T-helper 2 cell (primary cell): ENCODE measurements at places on chromosomes 12 and 14.
A peak's percentile ranks its signal among the peaks of the same experiment; 100 is the strongest.

DNA sequence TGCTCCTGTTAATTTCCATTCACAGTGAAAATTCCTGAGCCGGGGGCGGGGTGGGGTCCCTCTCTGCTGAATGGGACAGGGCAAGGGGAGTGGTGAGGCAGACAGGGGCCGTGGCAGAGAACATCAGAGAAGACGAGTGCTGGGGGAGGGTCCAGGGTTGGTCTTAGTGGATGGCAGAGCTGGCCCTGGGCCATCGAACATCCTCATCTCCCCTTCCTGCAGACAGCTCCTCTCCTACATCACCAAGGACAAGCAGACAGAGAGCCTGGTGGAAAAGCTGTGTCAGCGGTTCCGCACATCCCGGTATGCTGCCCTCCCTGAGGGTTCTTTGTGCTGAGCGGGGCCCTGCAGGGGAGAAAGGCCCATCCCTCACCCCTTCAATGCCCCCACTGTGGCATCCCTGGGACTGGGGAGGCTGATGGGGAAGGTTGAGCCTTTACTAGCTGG is 5.0 kb upstream of the GAPDH start:
- DNase-seq, result no peak

DNA sequence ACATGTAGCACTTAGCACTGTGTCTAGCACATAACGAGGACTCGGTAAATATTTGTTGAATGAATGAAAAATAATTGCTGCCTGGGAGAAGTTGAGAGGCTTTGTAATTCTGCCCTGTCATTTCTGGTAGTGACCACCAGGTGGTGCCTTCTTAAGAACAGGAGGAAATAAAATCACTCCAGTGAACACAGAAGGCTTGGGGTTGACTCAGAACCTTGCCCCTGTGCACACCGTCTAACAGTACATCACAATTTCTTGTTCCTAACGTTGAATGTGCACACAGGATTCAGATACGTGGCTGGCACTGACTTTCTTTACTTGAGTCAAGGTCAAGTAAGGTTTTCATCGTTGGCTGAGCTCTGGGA is 91.8 kb downstream of the RGS6 start:
- DNase-seq, result peak; percentile 91

DNA sequence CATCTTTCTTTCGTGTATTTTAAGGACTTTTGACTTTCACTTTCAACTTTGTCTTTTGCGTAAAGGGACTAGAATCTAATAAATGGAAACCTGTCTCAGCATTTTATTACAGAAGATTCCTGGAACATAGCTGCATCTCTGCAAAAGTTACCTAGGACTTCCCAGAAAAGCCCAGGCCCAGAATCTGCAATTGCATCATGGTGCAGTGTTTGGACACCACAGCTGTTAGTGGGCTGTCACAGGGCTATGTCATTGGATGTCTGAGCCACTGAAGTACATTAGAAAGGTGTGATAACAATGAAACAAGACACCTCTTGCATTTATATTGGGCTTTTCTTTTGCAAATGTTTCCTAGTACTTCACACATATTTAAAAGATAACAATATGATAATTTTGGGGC is 199.9 kb upstream of the IGF1 start:
- DNase-seq, result no peak

DNA sequence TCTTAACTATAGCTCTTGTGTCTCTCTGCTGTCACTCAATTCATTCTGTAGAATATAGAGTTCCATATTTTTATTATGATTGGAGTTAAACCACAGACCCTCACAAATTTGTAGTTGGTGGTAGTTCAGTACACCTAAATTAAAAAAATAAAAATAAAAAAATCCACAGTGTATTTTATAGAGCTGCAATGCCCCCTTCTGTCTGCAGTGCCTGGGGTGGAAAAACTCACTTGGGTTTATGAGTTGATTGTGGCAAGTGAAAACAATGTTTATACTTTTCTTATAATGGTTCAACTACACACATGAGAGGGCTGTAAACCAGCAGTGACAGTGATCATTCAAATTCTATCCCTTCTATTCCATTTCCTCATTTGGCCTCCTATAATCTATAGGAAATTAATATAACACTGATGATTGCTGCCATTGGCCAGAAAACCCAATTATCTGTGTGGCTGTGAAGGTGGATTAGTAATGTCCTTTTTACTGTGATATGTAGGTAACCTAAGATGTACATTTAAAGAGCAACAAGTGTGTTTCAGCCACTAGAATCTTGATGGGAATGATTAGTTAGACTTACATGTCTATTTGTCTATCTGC is 166.9 kb upstream of the LRIG3 start:
- no peak for DNase-seq

GRCh38 chr12:76018672-76019071 is 12.9 kb downstream of the PHLDA1 start:
- no peak for DNase-seq

DNA sequence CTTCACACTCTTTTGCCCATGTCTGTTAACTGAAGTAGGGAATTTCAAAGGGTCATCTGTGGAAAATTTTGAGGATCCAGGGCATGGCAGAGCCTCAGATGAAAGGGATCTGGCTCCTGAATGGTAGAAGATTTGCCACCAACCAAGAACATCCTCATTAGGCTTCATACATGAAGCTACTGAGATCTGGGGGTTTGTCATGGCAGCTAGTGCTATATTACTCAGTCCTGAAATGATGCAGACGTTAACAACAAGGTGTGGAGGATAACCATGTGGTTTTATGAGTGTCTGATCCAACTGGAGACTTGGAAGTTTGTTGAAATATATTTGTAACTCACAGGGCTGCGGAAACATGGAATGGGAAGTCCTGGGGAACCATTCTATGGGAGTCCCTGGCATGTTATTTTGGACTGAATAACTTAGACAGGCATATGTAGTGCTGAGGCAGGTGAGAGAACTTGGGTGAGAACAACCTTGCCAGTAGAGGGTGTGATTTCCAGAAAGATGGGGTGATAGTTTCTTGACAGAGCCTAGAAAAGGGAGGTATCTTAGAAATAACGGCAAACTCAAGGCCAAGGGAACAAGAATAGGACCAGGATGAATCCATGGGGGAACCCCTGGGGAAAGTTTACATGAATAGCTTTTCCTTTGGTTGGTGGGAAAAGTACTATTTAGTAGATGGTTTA is 42.0 kb upstream of the C12orf75 start:
- DNase-seq, result no peak

DNA sequence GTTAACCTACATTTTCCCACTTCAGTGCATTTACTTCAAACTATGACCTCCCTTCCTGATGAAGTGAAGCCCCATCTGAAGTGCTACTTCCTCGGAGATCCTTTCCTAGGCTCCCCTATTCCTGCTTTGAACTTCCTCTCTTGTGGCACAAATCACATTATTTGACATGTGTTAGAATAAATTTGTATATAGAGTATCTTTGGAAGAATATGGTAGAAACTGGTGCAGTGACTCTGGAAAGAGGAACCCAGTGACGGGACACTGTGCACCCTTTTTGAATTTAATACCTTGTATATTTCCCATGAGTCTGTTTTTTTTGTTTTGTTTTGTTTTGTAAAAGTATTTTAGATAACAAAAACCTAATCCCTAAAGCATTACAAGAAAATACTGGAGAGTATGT is 66.4 kb upstream of the SRSF5 start:
- no peak for DNase-seq

DNA sequence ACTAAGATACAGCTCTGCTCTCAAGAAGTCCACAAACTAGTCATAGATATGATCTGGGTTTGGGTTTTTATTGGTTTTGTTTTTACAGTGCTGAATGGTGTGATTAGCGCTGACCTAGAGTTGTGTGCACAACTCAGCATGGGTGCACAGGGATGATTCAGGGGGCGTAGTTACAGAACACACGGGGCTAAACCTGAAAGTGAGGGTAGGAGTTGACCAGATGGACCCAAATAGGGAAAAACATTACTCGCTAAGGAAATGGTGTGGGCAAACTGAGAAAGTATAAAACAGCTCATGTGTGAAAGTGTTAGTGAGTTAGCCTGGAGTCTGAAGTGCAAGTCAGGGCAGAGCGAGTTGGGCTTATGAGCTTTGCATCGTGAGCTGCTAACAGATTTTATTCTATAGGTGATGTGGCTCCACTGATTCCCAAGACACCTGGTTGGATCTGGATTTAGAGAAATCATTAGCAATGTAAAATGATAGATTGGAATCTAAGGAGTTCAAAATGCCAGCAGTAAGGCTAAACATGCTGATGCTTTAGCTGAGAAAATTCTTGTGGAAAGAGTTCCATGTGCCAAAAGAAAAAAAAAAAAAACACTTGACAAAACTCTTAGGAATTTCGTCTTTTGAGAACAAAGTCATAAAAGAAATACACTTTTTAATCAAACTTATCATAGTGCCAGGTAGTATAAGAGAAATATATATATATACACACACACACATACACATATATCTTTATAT is 134.9 kb downstream of the SLC5A8 start:
- no peak for DNase-seq

DNA sequence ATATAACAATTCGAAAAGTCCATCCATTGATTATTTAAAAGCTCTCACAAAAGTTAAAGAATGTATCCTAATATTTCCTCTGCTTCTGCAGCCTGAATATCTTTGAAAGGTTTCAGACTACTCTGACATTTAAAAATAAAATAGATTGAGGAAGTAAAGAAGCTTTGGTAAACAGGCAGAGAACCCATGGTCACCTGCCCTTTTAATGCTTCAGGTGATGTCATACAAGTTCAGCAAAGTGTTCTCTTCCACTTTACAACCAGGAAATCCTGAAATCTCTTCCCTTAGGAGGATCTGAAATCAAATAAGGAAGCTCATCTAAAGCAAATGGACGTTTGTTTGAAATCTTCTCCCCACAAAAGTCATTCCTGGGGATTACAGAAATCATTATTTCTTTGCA is 322.4 kb downstream of the PDZRN4 start:
- DNase-seq, result no peak

- no peak for DNase-seq
Measured at GRCh38 chr12:67091204-67091603, 178.0 kb upstream of the CAND1 start.

- no peak for DNase-seq
Measured at GRCh38 chr12:100995771-100996170, 201.2 kb downstream of the ANO4 start.

GRCh38 chr14:74620497-74620921 is 8.5 kb upstream of the LTBP2 start:
- DNase-seq, result peak; percentile 60

GRCh38 chr14:99081156-99081765 is 190.7 kb downstream of the BCL11B start:
- no peak for DNase-seq

DNA sequence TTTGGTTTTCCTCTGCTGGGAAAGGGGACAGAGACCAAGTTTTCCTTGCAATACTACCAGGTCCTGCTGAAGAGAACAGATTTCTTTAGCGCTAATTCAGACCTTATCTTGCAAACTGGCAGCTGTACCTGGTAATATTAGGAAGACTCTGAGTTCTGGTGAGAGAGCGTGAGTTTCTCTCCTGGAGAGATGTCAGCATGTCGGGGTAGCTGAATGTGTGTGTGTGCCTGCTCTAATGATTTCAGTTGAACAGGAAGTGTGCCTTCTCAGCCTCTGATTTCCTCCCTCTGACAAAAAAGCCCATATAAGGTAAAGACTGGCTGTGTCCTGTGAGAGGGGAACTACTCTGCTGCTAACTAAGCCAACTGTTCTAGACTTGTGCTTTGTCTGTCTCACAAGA is 10.3 kb upstream of the ERP27 start:
- no peak for DNase-seq

DNA sequence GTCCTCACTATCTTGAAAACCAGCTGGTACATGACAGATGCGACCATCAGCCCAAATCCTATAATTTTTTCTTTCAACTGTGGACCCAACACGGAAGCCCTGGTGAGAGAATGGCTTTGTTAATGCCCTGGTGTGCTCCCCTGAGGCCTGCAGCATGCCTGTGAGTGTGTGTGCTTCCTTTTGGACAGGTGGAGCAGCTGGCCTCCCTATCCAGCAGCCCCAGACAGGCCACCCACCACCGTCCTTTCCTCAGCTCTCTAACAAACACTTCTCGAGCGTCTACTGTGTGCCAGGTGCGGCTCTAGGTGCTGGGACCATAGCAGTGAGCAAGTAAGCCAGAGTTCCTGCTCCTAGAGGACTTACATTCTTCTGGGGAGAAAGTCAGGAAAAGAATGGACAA is 78.9 kb upstream of the GZMB start:
- no peak for DNase-seq

DNA sequence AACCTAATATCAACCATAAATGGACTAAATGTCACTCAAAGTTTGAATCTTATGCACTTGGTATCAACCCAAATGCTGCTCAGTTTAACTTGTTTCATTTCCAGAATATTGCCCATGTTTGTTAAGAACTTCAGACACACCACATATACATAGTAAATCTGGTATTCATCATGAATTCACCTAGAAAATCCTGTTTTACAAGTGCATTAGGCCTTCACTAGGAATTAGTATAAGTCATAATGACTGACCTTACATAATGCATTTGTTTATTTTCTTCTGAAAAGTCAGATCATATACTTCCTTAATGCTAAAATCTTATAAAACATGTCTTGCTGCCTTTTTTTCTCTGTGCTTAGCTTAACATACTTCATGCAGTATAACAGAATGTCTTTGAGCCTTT is 66.1 kb downstream of the ABCD2 start:
- no peak for DNase-seq

GRCh38 chr14:20578784-20579502 is 8.9 kb downstream of the RNASE11 start:
- no peak for DNase-seq

GRCh38 chr12:90390947-90391346 is 564.0 kb downstream of the CCER1 start:
- DNase-seq, result no peak
